Kasumi-1 (cell line): ENCODE measurements at places on chromosomes 7 and 10.

DNA sequence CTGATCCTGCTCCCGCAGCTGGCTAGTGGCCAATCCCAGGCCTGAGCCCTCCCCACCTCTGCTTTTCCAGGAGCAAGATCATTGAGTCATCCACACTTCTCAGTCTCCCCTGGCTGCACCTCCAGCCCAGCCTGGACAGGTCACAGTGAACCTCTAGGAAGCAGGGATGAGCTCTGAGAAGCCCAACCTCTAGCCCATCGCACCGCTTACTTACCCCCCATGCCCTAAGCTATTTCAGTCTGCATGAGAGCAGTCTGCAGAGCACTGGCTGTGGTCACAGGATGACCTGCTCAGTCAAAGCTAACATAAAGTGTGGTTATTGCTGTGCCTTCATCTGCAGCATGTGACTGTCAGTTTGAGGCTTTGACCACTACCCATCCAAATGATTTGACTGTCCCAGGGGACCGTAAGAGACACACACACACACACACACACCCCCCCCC lies 129.2 kb downstream of the SORBS1 start:
- DNase-seq: no peak

GRCh38 chr10:6363511-6363910 lies 160.8 kb downstream of the PFKFB3 start:
- no peak for DNase-seq

- DNase-seq: no peak
Measured at GRCh38 chr7:70489813-70490212, 642.1 kb upstream of the GALNT17 start.

DNA sequence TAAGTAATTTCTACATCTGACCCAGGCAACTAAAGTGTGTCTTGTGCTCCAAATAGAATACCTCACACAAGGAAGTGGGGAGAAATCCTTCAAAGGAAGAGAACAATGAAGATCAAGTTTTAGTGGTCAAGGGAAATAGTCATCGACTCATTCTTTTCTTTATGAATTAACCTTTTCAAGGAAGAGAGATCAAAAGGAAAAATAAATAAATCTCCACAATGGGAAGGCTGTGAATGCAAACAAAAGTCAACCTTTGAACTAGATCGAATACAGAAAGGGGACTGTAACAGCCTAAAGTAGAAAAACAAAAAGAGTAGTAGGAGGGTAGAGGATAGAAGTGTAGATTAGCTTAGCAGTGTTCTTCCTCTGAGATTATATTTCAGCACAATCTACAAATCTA lies 274.6 kb upstream of the COBL start:
- DNase-seq: no peak

DNA sequence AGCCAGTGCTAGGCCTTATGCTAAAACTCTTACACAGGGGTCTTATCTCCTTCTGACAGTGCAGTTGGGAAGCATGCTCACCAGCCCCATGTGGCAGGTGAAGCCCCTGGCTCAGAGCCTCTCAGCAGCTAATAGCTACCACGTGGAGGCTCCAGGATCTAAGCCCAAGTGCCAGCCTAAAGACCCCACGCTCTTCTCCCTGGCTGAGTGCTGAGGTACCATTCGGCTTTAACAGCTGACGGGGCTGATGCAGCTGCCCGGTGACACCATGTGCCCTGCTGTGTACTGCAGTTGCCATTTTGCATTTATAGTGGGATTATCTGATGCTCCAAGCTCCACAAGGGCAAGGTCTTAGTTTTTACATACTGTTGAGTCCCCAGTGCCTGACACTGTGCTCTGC lies 515.7 kb upstream of the GALNT17 start:
- DNase-seq: no peak

DNA sequence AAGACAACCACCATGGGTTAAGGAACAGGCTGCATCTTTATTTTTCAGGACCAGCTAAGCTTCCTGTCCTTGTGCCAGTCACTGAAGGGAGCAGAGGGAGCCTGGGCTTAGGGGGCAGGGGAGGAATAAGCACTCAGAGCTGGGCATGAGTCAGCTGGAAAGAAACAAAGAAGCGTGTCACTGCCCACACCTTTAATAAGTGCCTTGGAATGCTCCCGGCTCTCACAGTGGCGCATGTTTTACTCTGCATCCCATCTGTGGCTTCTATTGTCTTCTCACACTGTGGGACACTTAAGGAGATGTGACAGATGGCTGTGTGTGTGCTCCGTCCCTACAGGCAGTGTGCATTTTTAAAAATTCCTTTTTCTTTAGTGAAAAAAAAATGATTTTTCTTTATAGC lies 71.7 kb downstream of the MTURN start:
- no peak for DNase-seq

GRCh38 chr10:114046087-114046458 lies 2.4 kb downstream of the ADRB1 start:
- no peak for DNase-seq

GRCh38 chr10:97714401-97715258 lies 1.1 kb downstream of the MARVELD1 start:
- DNase-seq: peak; percentile 94

GRCh38 chr7:105759670-105760550 lies 116.5 kb downstream of the ATXN7L1 start:
- peak; percentile 30 for DNase-seq

- no peak for DNase-seq
Measured at GRCh38 chr10:90222939-90223338, 521.5 kb downstream of the KIF20B start.

DNA sequence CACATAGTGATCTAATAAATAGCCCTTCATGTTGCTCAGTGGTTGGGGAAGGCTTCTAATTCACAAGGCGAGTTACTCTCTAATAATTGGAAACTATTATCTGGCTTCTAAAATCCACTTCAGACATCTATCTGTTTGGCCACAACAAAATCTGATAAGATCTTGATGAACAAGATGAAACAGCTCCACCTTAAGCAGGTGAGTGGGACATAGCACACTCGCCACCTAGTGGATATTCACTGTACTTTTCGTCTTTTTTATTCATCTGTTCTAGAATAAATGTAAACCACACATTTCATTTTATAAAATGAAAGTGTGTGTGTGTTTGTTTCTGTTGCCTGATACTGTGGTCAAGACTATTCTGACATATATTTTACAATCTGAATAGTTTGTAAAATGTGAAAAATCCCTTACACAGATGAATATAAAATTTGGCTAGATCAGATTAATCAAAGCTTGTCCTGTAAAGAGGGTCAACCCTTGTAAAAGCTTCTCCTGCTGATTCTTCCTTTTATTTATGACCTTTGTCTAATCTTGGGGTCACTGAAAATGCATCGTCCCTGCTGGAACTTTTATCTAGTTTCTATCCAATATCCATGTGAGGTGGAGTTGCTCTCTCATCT lies 26.5 kb upstream of the CNTNAP2 start:
- DNase-seq: peak; percentile 48
